NCI-H1436 (cell line): ENCODE measurements at places on chromosomes 4 and X.

DNA sequence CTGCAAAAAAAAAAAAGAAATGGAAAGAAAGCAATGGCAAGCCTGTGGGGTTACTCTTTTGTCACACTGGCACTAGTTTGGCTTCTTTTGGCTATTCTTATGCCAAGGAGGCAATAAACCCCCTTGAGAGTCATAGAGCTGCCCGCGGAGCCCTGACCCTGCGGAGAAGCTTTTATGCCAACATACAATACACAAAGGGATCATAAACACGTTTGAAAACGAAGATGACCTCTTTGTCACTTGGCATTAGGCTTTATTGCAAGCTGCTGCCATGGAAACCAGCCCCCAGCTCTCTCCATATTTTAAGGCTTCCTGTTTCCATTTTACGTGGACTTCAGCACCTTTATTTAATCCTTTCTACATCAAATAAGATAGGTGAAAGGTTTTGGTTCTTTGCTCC is 7.6 kb downstream of the NEUROG2 start:
- DNase-seq, result no peak

- DNase-seq, result no peak
Measured at GRCh38 chrX:44265559-44265958, 77.9 kb downstream of the EFHC2 start.

- DNase-seq, result no peak
Measured at GRCh38 chr4:44479731-44480130, 31.1 kb upstream of the KCTD8 start.

DNA sequence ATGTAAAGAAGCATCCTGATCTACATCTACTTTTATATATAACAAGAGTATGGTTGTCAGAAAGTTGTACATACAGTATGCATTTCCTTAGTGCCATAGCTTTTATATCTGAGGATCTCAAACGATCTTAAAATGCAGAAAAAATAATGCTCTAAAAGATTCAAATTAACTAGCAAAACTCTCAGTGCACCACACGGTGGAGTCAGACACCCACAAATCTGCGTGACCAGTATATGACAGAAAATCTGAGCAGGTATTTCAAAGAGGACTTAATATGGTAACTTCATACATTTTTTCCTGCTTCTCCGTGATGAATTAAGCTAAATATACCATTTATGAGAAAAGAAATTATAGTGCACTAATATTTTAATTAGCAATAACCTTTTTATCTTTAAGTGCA is 803.0 kb downstream of the DMD start:
- DNase-seq, result no peak

GRCh38 chrX:9315086-9315485 is 149.8 kb upstream of the TBL1X start:
- DNase-seq, result no peak

DNA sequence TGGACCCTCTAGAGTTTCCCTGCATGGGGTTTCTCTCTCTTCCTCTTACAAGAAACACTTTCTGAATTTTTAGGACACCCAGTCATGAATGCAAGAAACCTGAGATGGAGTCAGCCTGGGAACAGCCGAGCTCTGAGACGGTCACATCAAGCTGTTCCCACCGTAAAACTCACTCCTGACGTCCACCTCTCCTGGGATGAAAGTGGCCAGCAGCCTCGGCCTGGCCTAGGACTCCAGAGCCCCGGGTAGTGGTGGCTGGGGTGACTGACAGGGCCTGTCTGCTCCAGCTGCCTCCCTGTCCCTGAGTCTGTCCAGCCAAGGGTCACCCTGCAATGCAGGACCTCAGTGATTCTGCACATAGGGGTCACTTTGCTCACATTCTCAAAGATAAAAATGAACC is 217.8 kb downstream of the SHOX start:
- DNase-seq, result no peak

DNA sequence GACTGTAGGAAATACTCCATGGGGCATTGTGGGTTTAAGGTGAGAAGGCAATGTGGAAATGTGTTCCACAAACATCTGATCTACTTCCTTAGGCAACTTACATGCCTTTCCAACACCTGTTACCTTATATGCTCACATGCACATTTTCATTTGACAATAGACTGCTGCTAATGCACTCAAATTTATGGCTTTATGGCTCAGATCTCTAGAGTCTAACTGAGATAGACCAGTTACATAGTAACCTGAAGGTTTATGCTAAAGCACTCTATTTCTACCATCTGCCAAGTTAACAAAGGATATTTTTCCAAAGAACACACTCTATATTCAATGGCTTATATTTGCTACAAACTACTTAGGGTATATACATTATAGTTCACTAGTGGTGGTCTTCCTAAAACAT is 969.0 kb downstream of the TECRL start:
- DNase-seq, result no peak

GRCh38 chr4:154344686-154345085 is 146.9 kb downstream of the DCHS2 start:
- no peak for DNase-seq

DNA sequence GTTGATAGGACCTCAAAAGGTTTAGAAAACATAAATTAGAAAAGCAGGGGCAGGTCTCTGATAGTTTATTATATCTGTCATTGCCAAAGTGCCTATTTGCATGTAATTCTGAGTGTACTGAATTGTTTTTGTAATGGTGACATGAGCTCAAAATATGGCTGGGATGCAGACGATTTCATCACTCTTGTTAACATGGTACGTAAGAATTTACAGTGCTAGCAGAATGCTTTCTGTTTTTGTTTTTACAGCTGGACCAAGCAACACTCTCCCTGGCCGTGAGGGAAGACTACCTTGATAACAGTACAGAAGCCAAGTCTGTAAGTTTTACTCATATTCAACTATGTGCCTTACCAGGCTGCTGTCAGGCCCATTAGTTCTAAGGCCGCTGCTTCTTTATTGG is 58.1 kb downstream of the PHEX start:
- no peak for DNase-seq

DNA sequence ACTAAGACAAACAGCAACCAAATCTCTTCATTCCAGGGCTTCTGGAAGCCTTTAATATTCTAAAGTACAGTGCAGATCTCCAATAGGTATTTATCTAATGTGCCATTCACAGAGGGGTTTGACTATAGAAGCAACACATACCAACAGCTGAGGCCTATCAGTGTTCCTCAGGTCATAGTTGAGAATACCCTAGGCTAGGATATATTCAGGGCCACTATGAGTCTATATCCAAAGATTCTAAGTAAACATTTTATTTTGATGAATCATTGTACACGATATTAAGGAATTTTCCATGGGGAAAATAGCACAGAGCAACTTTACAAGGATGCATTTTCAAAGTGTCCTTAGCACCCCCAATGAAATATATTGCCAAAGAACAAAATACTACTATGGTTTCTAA is 9.7 kb downstream of the SMIM10 start:
- no peak for DNase-seq

GRCh38 chrX:139332441-139332840 is 198.1 kb upstream of the F9 start:
- DNase-seq, result no peak
